ENCODE measurements at places on chromosomes 12 and 14.

DNA sequence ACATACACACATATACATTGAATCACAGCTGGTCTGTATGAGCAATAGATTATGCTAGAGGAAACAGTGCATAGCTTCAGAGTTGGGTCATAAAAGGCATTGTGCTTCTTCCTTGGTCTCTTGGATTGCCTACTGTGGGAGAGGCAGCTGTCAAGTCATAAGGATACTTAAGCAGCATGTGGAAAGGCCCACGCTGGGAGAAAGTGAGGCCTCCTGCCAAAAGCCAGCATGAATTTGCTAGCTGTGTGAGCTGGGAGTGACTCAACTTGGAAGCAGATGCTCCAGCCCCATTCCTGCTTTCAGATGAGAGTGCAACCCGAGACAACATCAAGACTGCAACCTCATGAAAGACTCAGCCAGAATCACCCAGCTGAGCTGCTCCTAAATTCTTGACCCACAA is 311.9 kb upstream of the TBX3 start:
- DNase-seq: no peak

DNA sequence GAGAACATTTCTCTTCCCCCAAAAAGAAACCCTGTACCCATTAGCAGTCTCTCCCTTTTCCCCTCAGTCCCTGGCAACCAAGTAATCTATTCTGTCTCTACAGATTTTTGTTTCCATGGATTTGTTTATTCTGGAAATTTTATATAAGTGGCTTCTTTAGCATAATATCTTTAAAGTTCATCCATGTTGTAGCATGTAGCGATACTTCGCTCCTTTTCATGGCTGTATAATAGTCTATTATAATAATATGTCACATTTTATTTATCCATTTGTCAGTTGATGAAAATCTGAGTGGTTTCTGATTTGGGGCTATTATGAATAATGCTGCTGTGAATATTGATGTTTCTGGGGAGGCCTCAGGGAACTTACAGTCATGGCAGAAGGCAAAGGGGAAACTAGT is 12.8 kb upstream of the MYO1H start:
- DNase-seq: no peak

- no peak for DNase-seq
Measured at GRCh38 chr14:76117789-76118484, 33.8 kb upstream of the GPATCH2L start.

DNA sequence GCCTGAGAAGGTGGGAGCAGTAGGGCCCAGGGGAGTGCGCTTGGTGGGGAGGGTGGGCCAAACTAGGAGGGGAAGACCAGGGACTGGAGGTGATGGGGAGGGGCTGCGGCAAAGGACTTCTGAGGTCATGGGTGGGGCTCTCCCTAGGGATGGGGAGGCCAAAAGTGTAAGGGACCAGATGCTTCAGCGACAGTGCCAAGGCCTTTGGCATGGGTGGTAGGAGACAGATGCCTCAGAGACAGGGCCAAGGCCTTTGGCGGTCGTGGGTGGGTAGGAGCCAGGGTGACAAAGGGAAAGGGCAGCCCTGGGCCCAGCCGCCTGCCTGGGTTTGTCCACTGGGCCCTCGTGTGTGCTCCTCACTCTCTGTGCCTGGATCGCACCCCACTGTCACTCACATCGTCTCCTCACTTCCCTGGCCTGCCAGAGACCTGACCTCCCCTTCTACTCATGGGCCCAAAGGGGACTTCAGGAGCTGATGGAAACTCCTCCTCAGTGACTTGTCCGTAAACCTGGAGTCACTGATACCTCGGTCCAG is 13.2 kb upstream of the RABGGTA start:
- DNase-seq: no peak

DNA sequence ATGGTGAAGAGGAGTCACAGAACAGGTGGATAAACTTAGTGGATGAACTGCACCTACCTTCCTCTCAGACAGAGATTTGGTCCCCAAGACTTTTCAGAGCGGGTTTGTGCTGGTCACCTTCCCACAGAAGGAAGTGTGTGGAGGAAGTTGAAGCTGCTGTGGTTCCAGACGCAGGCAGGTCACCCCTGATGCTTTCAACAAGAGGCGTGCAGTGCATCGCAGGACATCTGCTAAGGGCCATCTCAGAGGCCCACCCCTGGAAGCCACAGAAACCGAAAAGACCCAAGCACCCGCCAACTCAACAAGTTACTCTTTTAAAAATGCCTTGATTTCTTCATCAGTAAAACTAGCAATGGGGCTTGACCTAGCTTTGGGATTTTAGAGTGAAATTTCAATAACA is 1.0 kb upstream of the GPX2 start:
- DNase-seq: no peak

DNA sequence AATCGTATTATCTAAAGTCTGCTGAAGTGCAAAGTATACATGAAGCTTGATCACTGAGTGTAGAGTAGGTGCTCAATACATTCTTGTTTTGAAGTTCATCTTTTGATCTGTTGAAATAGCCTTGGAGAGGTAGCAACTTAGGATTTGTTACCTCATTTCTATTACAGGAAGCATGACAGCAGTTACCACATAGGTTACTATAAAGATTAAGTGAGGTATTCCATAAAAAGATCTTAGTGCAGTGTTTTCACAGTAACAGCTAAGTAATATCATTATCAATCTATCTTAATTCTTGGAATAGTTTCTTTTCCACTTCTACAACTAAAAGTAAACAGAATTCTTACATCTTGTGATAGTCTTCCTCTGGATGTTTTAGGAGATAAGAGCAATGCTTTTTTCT is 50.9 kb downstream of the BTBD7 start:
- no peak for DNase-seq

GRCh38 chr12:58030566-58031279 is 89.4 kb downstream of the ATP23 start:
- DNase-seq: no peak

DNA sequence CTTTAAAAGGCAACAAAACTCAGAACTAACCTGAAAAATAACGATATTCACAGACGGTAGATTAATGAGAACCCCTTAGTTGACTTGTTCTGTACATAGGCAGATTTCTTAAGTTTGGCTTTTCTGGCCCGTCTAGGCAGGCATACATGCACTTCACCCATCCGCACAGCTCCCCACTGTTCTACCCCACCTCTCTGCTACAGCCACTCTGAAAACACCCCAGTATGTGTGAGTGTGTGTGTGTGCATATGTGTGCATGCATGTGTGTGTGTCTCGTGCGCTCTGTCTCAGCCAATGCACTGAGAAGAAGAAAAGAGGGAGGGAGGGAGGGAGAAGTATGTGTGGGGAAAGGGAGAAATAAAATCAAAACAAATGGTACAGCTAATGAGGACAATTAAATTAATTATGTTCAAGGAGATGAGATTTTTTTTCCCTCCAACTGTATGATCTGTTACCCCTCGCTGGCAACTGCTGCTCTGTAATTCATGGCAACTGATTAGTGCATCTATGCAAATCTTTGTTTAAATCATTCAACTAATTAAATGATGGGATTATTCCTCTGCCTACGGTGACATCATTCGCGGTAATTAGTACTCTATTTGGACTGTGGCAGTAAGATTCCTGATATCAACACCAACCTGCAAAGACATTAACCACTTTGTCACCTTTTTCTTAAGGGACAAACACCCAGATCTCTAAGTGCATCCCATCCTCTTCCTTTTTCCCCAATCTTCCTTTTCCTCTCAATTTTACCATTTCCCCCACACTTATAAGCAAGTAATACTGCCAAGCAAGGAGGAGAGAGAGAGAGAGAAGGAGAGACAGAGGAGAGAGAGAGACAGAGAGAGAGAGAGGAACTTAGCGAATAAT is 2.2 kb upstream of the LMO3 start:
- DNase-seq: no peak

DNA sequence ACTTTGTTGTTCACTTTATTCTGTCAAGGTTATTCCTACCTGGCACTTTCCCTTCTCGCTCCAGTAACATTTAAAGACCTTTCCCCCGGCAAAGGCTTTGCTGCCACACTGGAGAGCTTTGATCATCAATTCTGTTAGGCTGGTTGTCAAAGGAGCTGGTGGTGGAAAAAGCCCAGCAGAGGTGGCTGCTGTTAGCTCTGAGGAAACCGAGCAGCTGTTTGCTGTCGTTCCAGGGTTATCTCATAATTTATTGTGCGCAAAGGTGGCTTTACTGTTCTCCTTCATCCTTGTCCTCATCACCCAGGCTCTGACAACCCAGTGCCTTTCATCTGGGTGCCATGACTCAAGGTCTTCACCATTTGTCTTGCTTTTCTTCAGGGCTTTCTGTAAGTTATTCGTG is 38.2 kb upstream of the CRADD start:
- no peak for DNase-seq

- no peak for DNase-seq
Measured at GRCh38 chr12:68537571-68537970, 73.1 kb upstream of the RAP1B start.

GRCh38 chr12:18158774-18159557 is 69.0 kb upstream of the RERGL start:
- DNase-seq: no peak

- DNase-seq: no peak
Measured at GRCh38 chr14:38611928-38612327, 356.0 kb upstream of the CLEC14A start.

DNA sequence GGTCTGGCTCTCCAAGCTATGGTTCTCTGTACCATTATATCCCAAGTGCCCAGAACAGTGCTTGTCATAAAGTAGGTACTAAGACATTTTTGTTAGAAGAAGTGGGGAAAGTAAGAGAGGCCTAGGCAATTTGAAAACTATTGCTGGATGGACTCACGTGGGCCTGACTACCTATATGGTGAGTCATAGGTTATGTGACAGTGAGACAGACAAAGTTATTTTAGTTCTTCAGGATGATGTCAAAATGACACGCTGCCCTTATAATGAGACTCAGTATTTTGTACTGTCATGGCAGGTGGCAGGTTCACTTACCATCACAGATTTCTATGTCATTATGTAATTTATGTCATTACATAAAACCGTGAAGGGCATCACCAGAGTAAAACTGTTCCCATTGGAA is 53.1 kb downstream of the PARP11 start:
- no peak for DNase-seq

DNA sequence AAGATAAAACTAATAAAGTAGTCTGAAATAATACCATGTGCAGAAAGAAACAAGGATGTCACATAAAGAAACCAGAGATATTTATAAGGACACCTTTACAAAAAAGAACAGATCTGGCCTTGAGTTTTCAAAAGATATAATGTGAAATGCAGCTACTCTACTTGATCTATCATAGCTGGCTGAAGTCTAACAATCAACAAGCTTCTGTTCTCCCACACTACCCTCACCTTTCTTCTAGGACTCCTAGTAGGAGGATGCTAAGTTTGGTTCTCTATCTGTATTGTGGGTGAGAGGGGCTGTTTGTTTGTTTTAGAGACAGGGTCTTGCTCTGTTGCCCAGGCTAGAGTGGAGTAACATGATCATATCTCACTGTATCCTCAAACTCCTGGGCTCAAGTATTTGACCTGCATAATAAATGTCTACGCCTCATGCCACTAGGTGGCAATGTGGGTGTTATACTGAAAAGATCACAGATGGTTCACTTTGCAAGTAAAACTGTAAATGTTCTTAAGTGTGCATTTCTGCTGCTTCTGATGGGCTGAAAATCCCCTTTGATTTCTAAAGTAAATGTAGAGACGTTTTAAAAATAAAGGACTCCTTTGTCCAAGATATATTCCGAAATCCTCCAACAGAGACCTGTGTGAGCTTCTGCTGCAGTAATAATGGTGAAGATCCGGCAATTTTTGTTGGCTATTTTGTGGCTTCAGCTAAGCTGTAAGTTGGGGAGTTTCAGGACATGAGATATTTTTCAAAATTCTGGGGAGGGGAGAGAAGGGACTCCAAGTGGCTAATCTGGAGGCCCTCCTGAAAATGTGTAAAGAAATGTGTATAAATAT is 269.3 kb downstream of the DAD1 start:
- DNase-seq: no peak

GRCh38 chr14:95305940-95306339 is 13.8 kb downstream of the CLMN start:
- DNase-seq: no peak

DNA sequence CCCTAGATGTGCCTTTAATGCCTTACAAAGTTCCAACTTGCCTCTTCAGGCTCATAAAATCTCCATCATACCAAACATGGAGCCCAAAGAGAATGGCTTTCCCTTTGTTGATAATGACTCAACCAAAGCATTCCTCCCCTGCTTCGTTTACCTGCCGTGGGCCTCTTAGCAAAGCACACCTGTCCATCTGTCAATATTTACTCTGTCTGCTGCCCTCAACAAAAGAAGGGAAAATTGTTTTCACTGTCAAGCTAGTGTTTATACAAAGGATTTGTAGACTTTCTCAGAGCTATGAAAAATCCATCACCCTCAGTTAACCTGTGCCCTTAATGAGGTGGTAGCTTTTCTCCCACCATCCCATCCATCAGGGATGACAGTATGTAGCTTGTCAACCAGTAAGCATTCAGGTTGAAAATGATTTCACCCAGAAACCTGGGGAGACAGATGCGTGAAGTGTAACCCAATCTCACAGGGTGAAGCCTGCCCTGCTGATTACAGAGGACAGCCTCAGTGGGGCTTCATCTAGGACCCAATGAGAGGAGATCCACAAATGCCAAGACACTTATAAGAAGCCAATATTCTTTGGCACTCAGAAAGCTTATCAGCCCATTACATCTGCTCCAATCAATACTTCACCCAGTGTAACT is 278.1 kb downstream of the NUAK1 start:
- no peak for DNase-seq

- DNase-seq: no peak
Measured at GRCh38 chr12:64098709-64099354, 123.3 kb downstream of the KICS2 start.

DNA sequence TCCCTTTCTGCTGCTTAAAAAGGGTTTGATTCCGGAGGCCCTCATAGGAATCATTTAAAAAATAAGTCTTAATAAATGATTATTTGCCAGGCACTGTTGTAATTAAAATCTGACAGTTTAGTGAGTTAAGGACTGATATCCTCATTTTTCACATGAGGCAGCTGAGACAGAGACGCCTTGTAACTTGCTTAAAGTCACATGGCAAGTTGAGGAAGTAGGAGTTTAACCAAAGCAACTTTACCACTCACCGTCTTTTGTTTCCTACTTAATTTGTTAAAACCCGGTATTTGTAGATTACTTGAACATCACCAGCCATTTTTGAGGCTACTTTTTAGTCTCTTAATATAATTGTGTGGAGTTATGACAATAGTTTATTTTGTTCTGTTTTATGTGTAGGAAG is 2.4 kb downstream of the TIGAR start:
- no peak for DNase-seq

- no peak for DNase-seq
Measured at GRCh38 chr12:112321245-112321644, 61.0 kb downstream of the HECTD4 start.

DNA sequence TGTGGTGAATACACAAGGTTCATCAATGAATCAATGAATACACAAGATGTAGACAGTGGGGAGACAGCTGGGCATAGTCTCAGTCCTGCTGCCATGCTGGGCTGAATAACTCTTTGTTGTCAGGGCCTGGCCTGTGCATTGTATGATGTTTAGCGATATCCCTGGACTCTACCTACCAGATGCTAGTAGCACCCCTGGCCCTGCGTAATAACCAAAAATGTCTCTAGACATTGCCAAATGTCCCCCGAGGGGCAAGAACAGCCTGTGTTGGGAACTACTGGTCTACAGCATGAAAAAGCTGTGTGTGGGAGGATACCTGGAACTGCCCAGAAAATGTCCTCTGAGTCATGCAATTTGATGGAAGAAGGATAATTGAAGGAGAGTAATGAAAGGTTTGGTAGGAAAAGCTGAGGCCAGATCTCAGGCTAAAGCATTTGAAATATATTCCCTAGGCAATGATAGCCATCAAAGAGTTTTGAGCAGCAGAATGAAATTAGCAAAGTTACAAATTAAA is 128.2 kb downstream of the TMEM30B start:
- no peak for DNase-seq
